CD4-positive, alpha-beta T cell treated with Interleukin-12 subunit alpha and Interleukin-12 subunit beta, for 1 hour (primary cell): ENCODE measurements at places on chromosomes 11 and 22.

- no peak for DNase-seq
Observed at GRCh38 chr11:95359756-95360155, 128.8 kb upstream of the SESN3 start.

DNA sequence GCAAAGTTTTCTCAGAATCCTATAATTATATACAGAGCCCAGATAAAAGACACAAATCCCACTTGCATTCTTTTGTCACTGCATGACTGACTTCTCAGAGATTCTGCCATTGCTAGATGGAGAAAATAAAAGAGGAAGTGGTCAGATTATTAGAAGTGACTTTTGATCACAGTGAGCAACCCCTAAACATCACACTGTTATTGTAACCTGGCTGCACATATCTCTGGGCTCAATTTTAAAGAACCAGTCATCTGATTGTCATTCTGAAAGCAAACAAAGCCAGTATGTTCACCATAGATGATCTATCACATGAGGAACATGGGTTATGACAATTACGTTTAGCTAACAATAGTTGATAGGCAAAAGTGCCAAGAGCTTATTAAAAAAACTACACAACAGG is 47.8 kb downstream of the COPB1 start:
- DNase-seq, result no peak

DNA sequence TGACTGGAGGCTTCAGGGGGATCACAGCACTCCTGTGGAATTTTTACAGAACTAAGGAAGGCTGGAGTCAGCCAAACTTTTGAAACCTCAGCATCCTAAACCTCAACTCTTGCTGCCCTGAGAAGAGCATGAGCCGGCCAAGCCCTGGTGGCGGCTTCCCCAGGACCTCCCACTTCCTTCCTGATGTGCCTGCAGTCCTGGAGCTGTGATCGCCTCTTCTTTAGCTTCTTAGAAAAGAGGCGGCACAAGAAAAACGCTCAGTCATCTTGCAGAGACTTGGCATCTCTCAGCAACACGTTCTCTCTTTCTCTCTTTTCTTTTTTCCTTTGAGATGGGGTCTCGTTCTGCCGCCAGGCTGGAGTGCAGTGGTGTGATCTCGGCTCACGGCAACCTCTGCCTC is 40.4 kb upstream of the AMPD3 start:
- DNase-seq, result peak; percentile 21

DNA sequence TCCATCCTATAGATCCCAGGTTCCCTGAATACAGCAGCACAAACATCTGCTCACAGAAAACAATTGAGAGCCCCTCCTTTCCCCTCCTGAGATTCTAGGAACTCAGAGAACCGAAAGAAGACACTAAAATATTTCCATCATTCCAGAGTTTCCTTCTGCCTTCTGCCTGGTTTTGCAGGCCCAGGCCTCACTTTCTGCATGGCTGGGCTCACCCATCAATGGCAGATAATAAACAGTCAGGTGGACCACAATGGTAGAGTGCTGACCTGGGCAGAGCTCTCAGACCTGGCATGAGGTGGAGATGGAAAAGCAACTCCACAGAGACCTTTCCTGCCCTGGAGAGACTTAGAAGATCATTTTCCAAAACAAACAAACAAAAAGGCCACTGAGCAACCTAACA is 389.1 kb downstream of the NXPE2 start:
- DNase-seq, result no peak

DNA sequence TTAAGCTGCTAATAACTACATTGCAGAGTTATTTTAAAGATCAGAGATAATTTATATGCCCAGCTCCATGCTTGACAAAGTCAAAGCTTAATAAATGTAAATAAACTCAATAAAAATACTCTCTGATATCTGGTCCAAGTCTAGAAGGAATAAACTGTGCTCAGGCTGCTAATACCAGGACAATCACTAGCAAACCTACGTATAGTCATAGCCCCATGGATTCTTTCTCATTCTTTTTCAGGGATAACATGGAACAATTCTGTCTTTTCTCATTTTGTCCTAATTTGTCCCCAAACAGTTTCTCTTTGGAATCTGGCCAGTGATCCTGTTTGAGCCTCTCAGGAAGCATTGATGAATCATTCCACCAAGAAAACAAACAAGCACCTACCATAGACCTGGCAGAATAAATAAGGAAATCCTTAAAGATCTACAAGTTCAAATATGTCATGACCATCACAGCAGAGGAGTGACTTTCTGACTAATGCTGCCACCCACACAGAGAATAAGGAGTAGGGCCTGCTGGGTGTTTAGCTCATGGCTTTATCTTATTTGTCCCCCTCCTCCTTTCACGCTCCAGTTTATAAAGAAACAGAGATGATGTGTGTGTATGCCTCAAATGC is 14.1 kb upstream of the B3GNT6 start:
- no peak for DNase-seq

- DNase-seq, result no peak
Observed at GRCh38 chr11:85668157-85668556, 3.2 kb upstream of the CREBZF start.

- no peak for DNase-seq
Observed at GRCh38 chr22:49156662-49157285, 670.9 kb downstream of the BRD1 start.

GRCh38 chr11:118434553-118435289 is 1.6 kb upstream of the KMT2A start:
- peak; percentile 23 for DNase-seq

DNA sequence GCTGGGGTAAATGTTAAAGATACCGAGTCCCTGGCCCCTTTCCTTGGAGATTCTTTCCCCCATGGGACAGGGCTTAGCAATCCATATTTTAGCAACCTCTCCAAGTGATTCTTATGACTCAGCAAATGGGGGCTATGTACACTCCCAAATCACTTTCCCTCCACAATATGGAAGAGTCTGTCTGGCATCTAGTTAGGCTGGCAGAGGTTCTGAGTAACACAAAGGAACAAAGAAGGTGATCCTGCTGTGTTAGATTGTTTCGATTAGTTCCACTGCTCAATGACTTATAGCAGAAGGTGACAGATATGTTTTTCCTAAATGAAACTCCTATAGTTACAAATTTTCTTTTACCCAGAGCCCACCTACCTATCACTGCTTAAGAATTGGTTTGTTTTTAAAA is 154.0 kb upstream of the SYT13 start:
- no peak for DNase-seq

DNA sequence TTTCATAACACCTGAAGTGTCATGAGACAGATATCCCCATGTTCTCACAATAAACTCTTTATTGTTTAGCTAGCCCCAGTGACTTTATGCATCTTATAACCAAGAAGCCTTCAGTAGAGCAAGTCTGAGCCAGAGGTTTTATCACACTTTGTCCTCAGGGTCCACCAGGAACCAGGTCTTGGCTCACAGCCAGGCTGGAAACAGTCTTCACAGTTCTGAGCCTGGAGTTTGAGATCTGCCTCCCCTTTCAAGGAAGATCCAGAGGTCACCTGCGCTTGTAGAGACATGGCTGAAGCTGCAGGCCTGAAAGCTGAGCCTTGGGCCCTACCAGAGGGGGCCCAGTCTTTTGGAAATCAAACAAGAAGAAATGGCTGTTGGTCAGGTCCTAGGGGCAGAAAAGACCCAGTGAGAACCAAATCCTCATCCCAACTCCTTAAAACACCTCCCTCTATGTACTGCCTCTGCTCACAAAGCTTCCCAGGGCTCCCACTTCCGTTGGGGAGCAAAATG is 3.5 kb downstream of the RRP8 start:
- DNase-seq, result no peak

DNA sequence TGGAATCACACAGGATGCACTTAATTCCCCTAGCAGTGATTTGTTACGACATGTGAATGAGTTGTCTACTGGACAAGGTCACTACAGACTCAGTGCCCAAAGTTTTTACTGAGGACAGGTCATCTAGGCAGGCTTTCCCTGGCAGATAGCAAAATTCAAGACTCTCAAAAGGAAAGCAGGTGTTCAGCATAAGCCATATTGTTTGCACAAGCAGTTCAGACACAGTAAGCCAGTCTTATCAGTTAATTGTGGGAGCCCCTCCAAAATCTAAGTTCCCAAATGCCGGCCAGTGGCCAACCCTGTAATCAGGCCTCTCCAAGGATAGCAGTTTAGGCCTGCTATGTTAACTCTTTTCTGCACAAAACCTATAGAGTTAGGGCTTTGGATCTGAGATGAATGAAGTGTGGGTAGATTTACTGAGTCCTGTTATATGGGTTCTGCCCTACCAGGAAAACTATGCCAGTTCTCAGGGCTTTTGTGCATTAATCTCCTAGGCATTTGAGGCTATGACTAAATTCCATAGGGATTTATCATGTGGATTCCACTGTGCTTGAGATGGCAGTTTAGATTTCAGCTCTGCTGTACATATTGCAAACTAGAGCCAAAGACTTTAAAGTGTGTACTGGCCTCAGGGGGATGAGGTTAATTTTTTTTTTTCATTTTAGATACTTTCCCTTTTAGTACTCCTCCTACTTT is 4.8 kb upstream of the ARHGEF12 start:
- DNase-seq, result no peak

DNA sequence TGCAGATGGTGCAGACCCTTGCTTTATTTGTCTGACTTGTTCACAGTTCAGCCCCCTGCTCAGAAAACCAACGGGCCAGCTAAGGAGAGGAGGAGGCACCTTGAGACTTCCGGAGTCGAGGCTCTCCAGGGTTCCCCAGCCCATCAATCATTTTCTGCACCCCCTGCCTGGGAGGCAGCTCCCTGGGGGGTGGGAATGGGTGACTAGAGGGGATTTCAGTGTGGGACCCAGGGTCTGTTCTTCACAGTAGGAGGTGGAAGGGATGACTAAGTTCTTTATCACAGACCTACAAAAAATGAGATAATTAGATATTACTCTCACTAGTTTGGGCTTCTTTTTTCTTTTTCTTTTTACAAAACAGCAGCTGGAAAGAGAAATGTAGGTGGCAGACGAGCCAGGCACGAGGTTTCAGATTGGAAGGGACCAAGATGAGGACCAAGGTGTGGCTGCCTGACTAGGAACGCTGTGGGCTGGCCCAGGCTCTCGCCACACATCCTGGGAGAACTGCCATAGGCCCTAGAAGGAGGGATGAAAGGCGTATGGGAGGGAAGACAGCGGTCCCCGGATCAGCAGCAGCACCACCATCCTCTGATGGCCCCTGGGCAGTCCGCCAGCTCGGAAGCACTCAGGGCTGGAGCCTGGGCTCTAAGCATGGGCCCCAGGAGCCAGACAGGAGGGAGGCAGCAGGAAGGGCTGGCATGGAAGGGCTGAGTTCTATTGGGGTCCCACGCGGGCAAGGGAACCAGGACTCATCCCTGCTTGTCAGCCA is 14.2 kb downstream of the TXN2 start:
- no peak for DNase-seq

DNA sequence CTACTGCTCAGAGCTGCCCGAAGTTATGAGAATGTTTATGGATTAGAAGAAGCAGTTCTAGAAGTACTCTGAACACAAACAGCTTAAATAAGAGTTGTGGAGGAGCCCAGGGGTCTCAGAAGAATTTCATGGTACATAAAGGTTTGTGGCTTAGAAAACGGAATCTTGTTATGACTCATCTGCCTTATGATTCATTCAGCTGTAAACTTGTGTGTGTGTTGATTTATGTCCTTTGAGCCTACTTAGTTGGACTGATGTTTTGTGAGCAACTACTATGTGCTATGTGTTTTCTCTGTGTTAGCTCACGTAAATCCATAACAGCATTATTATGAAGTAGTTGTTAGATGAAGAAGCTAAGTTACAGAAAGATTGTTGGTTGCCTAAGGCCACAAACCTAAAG is 203.7 kb downstream of the PGR start:
- DNase-seq, result no peak
